ENCODE measurements at places on chromosomes 6 and 20. TPM values are rescaled to one million over a fixed set of nuclear protein-coding genes. Genes with fewer than 3 reads are reported as not detected.

The PLEKHG1 gene
- total RNA-seq = 10.4 TPM

The IMPG1 gene
- total RNA-seq = not detected

The PLAGL1 gene
- total RNA-seq = 35.6 TPM

The TFEB gene
- total RNA-seq = 4.8 TPM

The HTR1B gene
- total RNA-seq = 0.74 TPM

The BTNL2 gene
- total RNA-seq = not detected

The ECT2L gene
- total RNA-seq = not detected

Data from HCT116 (cell line).